ENCODE measurements at places on chromosomes 7 and 10.

DNA sequence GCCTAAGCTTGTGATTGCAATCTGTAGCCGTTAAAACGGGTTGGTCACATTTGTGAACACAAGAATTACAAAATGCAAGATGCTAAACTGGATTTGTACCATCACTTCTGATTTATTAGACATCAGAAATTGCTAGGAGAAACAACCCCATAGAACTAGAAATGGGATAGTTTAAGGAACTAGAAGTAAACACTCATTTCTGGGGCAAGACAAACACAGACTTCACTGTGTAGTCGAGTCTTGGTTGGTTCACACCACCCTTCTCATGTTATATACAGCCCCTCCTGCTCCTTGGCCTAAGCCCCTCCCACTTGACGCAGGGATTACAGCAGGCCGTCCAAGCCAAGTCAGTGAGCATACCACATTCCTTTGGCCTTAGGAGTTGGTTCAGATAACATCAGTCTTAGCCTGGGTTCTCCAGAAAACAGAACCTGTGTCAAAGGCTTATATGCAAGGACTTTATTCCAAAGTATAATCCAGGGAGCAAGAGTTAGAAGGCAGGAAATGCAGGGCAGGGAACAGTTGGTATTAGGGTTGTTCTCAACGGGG is 2.0 kb upstream of the NRAP start:
- no peak for DNase-seq

GRCh38 chr10:19930936-19931893 is 115.0 kb downstream of the PLXDC2 start:
- DNase-seq: no peak

DNA sequence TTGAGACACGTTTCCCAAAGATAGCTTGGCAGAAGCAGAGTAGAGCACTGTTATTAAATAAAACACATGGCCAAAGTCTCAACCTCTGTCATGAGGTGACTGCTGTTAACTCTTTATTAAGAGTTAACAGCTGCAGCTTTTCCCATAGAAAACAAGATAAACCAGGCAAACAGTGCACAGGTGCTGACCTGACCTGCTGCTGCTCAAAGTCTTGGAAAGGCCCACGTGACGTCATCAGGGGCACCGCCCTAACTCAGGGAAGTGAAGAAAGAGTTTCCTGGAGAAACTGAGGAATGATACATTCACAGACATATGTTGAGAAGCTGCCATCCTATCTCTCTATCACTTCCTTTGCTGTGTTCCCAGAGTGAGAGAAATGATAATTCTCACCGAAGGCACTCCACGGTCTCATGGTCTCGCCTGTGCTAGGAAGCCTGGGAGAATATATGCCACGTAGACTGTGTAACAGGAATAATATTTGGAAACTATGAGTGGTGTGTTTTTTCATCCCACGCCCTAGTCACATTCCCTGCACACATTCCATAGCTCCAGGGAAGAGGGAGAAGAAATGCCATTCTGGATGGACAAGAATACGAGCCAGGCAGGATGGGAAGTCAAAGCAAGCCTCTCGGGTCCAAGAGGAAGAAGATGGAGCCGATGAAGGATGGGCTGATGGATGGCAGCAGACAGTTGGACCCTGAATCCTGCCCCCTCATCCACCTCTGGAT is 146.2 kb upstream of the NFE2L3 start:
- no peak for DNase-seq

- DNase-seq: no peak
Measured at GRCh38 chr10:97087296-97087695, 98.5 kb downstream of the SLIT1 start.

GRCh38 chr7:110944966-110945644 is 145.8 kb upstream of the LRRN3 start:
- no peak for DNase-seq

- no peak for DNase-seq
Measured at GRCh38 chr10:69103784-69104183, 15.9 kb downstream of the SRGN start.

GRCh38 chr7:28356619-28357018 is 55.7 kb upstream of the CREB5 start:
- no peak for DNase-seq

- DNase-seq: no peak
Measured at GRCh38 chr7:136104269-136104603, 127.1 kb upstream of the MTPN start.

DNA sequence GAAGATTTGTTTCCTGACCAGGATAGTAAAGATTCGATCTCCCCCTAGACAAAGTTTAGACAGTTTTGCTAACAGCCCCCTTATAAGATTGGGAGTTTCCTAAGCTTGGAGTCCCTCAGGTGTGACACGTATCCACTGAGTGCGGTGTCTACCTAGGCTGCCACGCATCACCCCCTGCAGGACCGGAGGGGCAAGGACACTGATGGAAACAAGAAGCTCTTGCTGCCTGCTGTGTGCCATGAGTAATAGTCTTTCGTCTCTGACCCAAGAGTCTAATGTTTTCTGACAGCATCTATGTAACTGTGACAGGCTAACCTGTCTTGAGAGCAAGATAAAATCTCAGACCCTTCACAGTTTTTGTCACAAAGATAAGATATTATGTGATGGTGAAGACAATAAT is 173.5 kb downstream of the SEMA3E start:
- no peak for DNase-seq

Measured in CD4-positive, alpha-beta T cell (primary cell).